Lung (tissue), 17 donors: ENCODE measurements at places on chromosomes 1 and 21. TPM values are rescaled to one million over a fixed set of nuclear protein-coding genes. Genes with fewer than 3 reads are reported as not detected.

Gene PGLYRP3
- polyA plus RNA-seq, result not detected

Gene ANGPTL7
- polyA plus RNA-seq, result 0.73 TPM

Gene C1orf226
- 2.5 TPM for polyA plus RNA-seq

Gene RNU1-3
- polyA plus RNA-seq, result not detected

Gene ZMYND12
- polyA plus RNA-seq, result 5.4 TPM

Gene CLDN17
- not detected for polyA plus RNA-seq
